Left renal pelvis (tissue), 4 donors: ENCODE measurements at places on chromosomes 12 and 14. TPM values are rescaled to one million over a fixed set of nuclear protein-coding genes. Genes with fewer than 3 reads are reported as not detected.

GRCh38 chr14:91998667-91999570, 40.9 kb downstream of the TRIP11 start:
- DNase-seq, result no peak

POTEM gene
- not detected for polyA plus RNA-seq

SLC25A47 gene
- not detected for polyA plus RNA-seq

TEX52 gene
- 2.6 TPM for polyA plus RNA-seq

TMEM229B gene
- polyA plus RNA-seq, result 0.68 TPM

DNA sequence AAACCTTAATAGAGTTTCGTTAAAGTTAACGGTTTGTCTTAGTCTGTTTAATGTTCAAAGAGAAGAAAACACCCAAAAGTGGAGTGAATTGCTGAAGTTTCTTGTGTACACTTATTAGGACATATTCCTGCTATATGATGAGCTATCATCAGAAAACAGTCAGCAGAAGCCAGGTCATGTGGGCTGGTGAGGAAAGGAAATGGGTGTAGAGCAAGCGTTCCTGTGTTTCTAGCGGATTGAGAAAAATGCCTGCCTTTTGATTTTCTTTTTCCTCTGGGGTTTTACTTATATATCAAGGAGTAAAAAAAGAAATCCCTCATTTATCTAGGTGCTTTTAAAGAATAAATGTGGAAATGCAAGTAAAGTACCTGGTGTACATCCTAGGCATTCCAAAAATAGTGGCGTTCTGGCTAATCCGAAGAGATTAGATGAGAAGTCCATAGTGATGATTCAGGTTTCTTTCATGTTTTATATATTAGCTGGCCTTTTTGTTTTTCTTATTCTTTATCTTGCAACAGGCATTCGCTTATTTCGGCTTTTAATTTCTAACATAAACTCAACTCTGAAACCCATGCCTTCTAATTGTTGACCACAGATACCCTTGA, 50.7 kb downstream of the FLRT2 start:
- no peak for DNase-seq

DNA sequence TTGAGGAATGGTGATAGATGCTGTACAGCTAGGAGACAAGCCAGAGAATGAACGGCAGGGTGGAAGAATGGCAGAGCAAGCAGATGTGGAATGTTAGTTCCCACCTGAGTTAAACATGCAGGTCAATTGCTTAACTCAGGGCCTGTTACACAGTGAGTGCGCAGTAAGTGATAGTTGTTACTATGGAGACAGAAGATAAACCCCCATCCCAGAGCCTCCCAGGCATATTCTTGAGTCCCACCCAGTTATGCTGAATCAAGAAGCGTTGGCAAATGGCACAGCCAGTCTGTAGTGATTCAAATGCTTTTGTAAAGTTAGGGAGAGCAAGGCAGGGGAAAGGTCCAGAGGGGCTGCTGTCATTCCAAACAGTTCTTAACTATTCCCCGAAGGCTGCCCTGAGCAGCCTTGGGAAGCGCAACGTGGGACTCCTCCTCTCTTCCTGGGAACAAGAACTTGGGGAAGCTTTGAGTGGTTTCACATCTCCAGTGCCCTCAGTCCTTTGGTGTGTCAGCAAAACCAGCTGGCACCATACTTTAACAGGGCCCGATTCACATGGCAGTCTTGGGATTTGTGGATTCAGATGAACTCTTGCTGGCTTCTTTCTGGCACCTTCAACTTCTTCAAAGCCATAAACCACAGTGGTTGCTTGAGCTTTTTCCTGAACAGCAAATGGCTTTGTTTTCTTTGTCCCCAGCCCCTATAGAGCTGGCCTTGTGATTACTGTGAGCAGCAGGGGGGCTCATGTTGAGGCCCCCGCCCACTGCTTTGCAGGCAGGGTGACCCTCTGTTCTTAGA, 66.4 kb downstream of the PPM1A start:
- no peak for DNase-seq

DNA sequence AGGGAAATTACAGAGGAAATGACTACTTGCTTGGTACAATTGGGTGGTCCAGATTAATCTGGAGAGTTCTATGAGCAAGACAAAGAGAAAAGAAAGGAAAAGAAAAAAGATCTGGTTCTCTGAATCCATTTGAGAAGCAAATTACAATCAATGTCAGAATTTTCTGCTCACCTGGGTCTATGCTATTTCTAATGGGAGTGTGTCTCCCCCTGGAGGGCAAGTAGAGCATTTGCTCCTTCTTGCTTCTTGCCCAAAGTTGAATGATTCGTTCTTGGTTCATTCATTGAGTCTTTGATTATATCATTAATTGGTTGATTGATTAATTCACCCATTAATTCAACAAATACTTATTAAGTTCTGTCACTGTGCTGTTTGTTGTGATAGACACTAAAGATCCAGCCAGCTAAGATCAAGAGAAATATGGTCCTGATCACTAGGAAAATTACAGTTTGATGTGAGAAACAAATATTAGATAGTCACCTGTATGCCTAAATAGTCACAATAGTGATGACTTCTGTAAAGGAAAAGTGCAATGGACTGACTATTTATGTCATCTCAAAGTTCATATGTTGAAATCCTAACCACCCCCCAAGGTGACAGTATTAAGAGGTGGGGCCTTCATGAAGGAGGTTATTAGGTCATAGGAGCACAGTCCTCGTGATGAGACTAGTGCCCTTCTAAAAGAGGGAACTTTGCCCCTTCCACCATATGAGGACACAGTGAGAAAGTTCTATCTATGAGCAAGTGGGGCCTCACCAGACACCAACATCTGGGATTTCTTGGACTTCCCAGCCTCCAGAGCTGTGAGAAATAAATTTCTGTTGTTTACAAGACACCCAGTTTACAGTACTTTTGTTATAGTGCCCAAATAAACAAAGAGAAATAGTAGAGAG, 8.0 kb upstream of the ASB8 start:
- DNase-seq, result no peak

GRCh38 chr14:20486684-20487395, 17.6 kb downstream of the PNP start:
- no peak for DNase-seq

DNA sequence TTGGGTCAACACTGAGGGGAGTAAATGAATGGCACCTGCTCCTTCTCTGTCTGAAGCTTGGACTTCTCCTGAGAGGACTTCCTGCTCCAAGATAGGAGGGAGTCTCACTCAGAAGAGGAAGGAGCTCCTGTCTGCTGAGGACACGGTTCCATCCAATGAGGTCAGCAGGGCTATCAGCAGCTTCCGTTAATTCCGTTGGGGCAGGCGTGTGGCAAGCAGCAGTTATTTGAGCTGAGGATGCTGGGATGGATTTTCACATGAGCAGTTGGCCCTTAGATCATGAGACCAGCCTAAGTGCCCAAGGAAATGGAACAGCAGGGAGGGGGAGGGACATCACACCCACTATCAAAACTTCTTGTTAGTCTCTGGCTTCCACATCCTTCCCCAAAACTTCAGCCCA, 159.0 kb upstream of the PZP start:
- no peak for DNase-seq

- peak; percentile 16 for DNase-seq
These were observed 37.3 kb downstream of the ANO2 start for GRCh38 chr12:5907807-5908206.
